ENCODE measurements at places on chromosomes 16 and 17. TPM values are rescaled to one million over a fixed set of nuclear protein-coding genes. Genes with fewer than 3 reads are reported as not detected.

- no peak for DNase-seq
These were observed 278.6 kb downstream of the CBLN1 start for GRCh38 chr16:49003022-49003421.

- DNase-seq: peak; percentile 84
These were observed 1.7 kb downstream of the HS3ST3B1 start for GRCh38 chr17:14302431-14303099.

DNA sequence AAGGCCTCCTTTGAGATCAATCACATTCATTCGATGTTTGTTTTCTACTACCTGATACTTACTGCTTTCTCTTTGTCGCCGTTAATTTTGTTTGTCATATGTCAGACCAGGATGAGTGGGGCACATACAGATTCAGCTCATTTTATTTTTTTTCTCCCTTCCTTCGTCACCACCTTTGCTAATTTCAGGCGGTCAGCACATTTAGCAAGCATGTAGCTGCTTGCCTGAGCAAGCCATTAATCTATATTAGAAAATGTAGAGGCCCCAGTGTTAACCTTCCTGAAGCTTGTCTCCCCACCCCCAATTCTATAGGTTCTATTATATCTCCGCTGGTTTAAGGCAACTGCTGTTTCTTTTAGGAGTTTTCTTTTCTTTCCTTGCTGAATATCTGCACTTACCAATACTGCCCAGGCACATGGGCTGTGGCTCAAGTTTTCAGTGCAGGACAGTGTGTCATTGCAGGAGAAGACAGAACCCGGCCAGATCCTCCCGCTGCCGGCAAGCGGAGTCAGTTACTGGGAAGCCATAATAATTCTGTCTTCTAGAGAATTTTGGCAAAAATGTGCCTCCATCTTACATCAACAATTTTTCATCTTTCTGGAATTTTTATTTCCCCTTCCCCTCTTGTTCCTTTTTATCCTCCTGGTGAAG lies 714.3 kb downstream of the WWOX start:
- DNase-seq: no peak

- DNase-seq: no peak
These were observed 1.8 kb upstream of the TMEM98 start for GRCh38 chr17:32926183-32926582.

DNA sequence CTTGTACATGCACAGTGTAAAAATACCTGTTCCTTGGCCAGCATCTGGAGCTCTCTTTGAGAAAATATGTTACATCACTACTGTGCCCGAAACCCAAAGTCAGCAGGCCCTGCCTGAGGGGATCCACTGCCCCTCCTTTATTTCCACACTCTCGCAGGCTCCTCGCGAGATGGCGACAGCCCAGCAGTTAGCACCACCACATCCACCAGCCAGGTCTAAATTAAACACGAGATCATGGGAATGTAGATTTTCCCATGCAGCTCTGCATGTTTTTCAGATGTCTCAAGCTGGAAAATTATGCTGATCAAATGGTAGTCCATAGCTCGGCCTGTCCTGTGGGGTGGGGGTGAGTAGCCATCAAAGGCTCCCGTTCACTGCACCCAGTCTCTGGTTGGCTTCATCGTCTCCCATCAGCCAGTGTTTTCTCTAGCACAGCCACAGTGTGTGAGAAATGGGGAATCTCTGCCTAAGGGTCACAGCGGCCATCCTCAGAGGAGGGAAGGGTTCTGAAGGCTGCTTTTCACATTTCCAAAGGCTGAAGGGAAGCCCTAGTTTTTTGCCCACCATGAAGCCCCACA lies 34.7 kb downstream of the EPN2 start:
- no peak for DNase-seq

DNA sequence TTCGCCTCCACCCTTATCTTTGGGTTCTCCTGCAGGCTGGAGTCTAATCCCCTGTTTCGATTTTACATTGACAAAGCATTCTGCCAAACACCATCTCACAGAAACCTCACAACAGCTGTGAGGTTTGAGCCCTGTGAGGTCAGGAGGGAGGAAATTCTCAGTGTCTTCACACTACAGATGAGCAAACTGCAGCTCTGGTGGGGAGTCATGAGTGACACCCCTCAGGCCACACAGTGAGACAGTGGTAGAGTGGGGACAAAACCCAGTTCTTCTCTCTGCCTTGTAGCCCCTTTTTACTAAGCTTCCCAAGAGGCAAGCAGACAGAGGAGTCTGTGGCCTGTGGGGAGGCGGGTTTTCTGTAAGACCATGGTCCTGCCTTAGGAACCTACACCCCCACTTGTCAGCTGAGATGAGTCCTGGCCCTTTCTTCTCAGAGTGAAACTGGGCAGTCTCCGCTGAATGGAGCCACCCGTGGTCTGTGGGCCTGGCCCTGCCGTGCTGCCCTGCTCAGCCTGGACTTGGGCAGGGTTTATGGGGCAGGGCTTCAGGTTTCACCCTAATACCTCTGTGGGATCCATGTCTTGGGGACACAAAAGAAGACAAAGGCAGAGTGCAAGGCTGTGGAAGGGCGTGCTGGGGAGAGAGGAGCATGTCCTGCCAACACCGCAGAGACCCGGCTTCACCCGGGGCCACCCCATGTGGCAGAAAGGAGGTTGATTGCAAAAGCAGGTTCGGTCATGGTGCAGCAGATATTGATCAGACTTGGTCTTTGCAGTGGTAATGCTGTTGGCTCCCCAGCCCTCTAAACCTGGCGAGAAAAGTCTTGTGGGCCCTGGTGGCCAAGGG lies 59.0 kb downstream of the ABR start:
- DNase-seq: no peak

GRCh38 chr16:85220125-85220839 lies 108.0 kb upstream of the CIBAR2 start:
- DNase-seq: no peak

DNA sequence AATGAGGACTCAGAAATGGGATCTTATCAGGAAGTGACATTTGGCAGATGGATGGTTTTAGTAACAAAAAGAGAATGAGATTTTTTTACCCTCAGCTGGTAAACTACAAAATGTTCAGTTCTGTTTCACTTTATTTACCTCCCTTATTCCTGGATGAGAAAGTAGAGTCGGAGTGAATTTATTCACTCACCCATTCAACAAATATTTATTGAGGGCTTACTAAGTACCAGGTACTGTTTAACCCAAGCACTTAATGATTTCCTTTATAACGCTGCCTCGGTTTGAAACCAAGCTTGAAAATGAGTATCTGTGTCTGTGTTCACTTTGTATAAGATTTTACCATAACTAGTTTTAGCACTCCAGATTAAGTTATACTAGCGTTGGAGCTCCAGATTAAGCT lies 38.1 kb downstream of the CDRT15 start:
- no peak for DNase-seq

GRCh38 chr16:50469744-50470321 lies 78.4 kb upstream of the NKD1 start:
- DNase-seq: no peak

GRCh38 chr16:71917900-71918299 lies 22.6 kb downstream of the IST1 start:
- DNase-seq: no peak

DNA sequence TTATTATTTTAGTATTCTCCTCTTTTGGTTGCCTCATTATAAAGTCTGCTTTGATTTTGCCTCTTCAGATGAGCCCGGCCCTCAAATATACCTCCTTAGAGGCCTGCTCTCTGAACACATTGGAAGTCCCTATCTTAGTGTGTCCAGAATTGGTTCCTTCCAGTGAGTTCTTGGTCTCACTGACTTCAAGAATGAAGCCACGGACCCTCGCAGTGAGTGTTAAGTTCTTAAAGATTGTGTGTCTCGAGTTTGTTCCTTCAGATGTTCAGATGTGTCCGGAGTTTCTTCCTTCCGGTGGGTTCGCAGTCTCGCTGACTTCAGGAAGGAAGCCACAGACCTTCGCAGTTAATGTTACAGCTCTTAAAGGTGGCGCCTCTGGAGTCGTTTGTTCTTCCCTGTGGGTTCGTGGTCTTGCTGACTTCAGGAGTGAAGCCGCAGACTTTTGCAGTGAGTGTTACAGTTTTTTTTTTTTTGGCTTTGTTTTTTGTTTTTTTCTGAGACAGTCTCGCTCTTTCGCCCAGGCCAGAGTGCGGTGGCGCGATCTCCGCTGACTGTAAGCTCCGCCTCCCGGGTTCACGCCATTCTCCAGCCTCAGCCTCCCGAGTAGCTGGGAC lies 45.8 kb upstream of the NOS2 start:
- peak; percentile 71 for DNase-seq

DNA sequence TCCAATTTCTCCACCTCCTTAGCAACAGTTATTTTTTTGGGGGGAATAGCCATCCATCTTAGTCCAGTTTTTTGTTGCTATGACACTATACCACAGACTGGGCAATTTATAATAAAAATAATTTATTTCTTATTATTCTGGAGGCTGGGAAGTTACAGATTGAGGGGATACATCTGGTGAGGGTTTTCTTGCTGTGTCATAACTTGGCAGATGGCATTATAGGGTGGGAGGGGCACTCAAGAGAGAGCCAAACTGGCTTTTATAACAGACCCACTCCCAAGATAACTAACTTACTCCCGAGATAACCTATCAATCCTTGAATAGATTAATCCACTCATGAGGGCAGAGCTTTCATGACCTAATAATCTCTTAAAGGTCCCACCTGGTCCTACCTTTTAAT lies 84.2 kb downstream of the ABCA8 start:
- no peak for DNase-seq

- DNase-seq: no peak
These were observed 5.1 kb downstream of the MMD start for GRCh38 chr17:55416470-55417052.

GRCh38 chr16:12235110-12235509 lies 258.6 kb downstream of the SNX29 start:
- no peak for DNase-seq

DNA sequence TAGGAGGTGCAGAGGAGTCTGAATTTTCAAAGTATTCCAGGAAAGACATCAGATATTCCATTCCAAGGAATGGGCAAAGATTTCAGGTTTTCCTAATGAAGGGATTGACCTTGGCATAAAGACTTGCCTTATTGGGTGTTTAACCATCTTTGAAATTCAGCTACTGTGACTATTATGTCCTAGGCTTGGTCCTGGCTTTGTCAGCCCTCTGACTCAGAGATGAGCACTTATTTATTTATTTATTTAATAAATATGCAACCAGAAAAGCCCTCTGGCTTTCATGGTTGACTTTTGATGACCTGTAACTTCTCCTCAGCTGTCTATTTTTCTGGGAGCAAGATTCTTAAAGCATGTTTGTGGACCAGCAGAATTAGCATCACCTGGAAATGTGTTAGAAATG lies 455.1 kb downstream of the KIF2B start:
- no peak for DNase-seq

Gene UNC45B
- total RNA-seq: 0.07 TPM

Gene HSPB9
- not detected for total RNA-seq

Gene FAHD1
- total RNA-seq: 13.0 TPM

Data from activated naive CD4-positive, alpha-beta T cell treated with anti-CD3 and anti-CD28 coated beads, Interleukin-2, amount 50 U/mL, for 72 hours (primary cell).